ENCODE measurements at places on chromosomes 2 and 18.

DNA sequence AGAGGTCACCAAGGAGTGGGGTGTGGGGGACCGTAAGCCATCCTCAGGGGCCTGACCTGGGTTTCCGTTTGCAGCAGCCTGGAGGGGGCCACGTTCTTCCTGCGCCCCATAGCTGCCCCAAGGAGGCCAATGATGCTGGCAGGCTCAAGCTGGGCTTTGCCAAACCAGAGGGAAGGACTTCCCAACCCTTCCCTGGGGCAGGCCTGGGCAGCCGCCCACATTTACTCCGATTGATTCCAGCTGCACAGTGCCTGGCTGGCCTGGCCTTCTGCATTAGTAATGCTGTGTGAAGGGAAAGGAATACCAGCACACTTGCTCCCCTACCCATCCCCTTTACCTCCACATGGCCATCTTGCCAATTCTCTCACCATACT is 360.6 kb upstream of the SLC14A2 start:
- no peak for DNase-seq

DNA sequence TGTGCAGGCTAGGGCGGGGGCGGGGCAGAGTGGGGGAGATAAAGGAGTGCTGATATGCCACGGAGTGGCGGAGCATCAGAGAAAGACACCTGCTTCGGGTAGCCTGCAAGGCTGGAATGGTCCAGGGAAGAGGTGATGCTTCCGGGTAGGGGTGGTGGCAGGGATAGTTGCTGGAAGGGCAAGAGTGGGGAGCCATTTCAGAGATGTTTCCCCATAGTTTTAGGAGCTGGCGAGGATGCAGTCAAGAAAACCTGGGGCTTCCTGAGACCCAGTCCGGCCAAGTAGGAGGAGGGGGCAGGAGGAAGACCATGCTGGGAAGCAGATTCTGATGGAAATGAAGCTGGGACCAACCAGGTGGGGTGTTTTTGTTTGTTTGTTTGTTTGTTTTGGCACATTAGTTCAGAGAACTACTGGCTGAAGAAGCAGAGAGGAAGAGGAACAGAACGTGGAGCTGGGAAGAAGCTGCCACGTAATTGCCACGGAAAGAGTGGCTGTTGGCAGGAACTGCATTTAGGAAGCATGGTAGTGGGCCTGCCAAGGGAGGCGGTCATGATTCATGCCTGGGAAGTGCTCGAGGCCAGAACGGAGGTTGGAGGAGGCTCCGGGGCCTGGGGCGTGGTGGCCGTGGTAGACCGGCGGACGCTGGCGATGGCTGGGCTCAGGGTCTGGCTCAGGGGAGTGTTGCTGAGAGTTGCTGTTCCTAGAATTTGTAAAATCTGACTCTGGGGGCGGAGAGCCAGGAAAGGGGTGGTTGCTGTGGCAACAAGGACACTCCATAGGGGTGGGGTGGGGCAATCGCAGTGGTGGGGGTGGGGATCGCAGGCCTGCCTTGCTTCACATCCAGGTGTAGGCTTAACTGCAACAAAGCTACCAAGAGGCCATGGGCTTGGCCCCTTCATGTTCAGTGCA is 8.6 kb upstream of the INPP5D start:
- no peak for DNase-seq

DNA sequence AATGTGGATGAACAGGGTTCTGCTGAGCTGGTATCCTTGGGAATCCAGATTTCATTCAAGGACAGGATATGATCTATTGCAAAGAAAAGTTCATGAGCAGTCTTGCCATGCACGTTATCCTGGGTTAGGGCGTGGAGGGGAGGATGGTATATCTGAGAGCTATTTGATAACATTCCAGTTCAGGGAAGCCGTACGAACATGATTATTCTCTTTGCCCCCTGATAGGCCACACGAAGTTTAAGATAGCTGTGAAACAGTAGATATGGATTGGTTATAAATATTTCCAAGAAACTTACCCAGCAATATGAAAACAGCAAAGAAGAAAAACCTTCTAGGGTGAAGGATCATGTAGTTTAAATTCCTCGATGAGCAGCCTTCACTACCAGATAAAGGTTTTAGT is 171.9 kb downstream of the LTBP1 start:
- no peak for DNase-seq

- no peak for DNase-seq
Observed at GRCh38 chr2:127058246-127058953, 48.6 kb downstream of the BIN1 start.

DNA sequence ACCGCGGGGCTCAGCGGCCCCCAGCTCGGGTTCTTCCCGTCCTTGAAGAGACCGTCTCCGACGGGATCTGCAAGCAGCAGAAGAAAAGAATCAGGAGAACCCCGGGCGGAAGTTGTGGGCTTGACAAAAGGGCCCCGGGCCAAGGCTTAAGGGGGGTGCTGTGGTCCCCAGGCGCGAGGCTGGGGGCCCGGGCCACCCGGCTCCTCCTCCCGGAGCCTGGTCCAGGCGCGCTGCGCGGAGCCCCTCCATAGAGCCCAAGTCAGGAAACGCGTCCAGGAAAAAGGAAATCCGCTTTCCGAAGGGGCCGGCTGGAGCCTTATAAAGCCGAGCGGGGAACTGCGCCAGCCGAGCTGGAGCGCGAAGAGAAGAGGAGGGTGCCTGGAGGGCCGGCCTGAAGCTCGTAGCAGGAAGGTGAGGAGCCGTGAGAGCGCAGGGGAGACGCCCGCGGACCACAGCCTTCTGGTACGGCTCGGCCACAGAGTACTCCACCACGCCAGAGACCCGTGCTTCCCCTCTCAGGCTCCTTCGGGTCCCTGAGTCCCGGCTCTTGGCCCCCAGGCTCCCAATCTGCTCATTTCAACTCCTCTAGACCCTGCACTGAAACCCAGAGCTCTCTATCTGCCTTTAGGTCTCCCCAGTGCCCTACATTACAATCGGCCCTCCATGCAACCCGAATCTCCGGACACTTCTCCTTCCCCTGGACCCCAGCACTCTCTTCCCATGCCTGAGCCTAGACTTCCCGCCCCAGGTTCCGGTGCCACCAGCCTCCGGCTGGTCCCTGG is 554 bp downstream of the FEV start:
- DNase-seq, result no peak

GRCh38 chr2:158567208-158567607 is 110.5 kb downstream of the PKP4 start:
- no peak for DNase-seq

DNA sequence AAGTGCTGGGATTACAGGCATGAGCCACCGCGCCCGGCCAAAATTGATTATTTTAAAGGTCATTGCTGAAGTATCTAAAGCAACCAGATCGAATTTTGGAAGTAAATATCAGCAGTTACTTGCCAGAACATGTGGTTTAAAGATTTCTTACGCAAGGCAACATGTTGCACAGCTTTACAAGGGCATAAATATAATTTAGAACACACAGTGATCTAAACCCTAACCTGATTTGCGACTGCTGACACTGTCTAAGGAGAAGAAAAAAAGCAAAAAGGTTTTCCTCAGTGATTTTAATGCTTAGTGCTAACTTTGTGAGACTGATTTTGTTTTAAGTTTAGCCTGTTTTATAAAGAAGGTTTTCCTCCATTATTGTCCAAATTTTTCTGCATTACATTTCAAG is 569.9 kb upstream of the LINC00305 start:
- DNase-seq, result no peak

DNA sequence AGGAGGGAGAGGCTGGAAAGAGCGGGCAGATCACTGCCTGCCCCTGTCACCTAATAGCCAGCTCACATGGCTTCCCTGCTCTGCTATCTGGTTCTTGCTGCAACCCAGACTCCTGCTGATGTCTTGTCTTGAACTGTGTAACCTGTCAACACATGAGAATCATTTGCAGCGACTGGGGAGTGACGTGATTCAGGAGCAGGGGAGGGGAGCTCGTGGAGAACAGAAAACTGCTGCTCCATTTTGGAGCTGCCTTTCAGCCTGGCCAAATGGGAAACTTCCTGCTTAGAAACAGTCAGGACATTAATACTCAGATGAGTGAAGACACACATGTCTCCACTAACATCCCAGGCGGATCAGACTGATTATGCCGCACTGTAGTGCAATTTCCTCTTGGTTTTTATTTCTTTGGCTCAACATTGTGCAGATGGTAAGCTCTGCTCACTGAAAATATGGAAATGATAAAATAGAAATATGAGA is 38.1 kb downstream of the RPL37A start:
- no peak for DNase-seq

GRCh38 chr2:201349601-201350000 is 7.5 kb downstream of the FLACC1 start:
- no peak for DNase-seq

- DNase-seq, result no peak
Observed at GRCh38 chr2:95374921-95375471, 27.5 kb upstream of the FAHD2A start.

- DNase-seq, result no peak
Observed at GRCh38 chr2:236888794-236889780, 196.6 kb upstream of the COPS8 start.

- no peak for DNase-seq
Observed at GRCh38 chr2:239468491-239469105, 67.8 kb upstream of the HDAC4 start.

DNA sequence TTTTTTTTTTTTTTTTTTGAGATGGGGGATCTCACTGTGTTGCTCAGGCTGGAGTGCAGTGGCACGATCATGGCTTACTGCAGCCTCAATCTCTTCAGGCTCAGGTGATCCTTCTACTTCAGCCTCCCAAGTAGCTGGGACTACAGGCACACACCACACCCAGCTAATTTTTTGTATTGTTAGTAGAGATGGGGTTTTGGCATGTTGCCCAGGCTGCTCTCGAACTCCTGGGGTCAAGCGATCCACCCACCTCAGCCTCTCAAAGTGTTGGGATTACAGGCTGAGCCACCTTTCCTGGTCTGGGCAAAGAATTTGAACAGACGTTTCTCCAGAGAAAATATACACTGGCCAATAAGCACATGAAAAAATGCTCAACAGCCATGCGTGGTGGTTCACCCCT is 2.9 kb upstream of the SNRNP200 start:
- DNase-seq, result no peak

DNA sequence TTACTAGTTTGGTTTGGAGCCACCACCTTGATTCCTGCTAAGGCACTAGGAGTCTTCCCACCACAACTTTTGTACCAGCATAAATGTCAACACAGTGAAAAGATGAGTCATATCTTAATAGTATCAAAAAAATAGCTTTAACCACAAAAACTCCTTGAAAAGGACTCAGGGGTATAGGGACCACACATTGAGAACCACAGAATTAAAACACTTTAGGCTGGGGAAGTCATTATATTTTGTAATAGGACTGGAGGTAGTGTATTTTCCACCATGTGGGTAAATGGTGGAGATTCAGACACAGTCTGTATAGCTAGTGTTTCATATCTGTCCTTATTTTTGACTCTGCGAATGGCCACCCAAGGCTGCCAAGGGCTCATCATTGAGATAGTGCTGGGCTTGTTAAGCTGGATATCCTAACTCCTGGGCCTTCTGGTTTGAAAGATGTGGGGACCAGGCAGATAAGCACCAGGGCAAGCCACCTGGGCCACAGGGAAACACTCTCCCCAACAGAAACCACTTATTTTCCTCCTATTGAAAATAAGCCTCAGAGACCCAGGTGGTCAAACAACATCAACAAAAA is 19.1 kb upstream of the FHL2 start:
- DNase-seq, result no peak

DNA sequence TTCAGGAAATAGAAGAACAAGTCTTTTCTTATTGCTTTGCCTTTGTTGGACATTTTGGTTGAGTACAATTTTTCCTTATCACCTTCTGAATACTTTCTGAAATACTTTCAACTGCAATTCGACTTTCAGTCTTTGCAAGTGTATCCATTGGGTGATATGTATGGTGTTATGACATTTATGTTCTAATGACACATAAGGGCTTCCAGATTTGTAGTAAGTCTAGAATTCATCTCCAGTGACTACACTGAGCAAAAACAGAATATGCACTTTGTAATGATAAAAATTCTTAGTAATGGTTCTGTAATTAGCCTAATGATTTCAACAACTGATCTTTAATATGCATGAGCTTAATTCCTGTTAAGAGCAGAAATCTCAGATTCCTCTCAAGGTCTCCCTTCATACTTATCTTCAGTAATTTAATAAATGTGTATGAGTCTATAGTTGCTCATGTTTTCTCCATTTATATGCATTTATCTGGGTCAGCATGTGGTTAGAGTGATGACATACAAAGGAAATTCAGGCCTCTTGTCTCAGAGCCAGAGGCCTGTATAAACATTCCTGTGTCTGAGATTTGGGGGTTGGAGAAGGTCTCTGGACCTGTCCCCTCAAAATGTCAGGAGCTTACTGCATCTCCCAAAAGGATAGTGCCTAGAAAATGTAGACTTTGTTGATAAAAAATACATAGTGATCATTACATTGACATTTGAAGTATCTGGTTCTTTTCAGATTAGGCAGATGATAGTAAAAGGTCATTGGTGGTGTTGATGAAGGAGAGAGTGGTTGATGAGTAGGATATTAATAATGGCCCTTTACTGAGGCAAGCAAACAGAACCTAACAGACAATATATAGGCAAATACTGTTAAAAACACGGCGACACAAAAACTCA is 114.9 kb downstream of the QPCT start:
- no peak for DNase-seq

DNA sequence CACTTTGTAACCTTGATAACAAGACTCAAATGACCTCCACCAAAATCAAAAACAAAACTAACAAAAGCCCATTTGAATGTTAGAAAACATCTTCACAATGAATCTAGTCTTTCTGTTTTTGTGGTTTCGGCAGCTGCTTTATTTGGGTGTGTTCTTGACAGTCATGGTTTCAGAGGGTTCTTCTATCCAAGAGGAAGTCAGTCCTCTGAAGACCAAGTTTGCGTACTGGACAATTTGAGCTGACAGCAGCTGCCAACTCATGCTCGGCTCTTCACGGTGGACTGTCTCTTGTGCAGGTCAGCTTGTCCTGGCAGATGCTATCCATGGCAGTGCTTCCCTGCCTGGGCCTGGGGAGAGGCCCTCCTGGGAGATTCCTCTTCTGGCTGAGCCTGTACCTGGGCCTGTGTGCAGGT is 91.0 kb downstream of the TMEM17 start:
- DNase-seq, result no peak

DNA sequence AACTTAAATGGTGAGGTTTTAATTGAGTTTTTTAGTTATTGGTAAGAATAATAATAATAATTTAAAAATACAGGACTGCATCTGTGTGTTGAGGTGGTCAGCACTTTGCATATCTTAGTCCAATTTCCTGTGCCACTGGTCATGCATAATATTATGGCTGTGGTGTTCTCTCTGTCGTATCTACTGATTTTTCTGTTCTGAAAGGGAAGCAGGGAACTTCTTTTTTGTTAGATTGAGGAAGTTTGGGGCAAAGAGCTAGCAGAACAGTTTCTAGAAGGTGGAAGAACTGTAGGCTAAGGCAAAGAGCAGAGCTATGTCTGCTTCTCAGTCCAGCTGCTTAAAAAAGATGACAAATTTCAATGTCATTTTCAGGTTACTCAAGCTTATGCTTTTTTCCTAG is 74.3 kb downstream of the XRCC5 start:
- DNase-seq, result no peak

- DNase-seq, result no peak
Observed at GRCh38 chr18:52486052-52486451, 146.1 kb downstream of the DCC start.
